Tracheal epithelial cell (primary cell): ENCODE measurements at places on chromosomes 7 and 10. TPM values are rescaled to one million over a fixed set of nuclear protein-coding genes. Genes with fewer than 3 reads are reported as not detected.

PTPRN2 gene
- total RNA-seq = 1.2 and 2.8 TPM in 2 replicates

SPDYE16 gene
- not detected in 2 replicates for total RNA-seq

NEUROD6 gene
- not detected in 2 replicates for total RNA-seq

FAM237B gene
- not detected in 2 replicates for total RNA-seq

PTPN12 gene
- 33.5 and 43.6 TPM in 2 replicates for total RNA-seq

ZC3HAV1 gene
- 15.4 and 20.5 TPM in 2 replicates for total RNA-seq

RBM17 gene
- total RNA-seq = 21.5 and 28.7 TPM in 2 replicates

SFRP4 gene
- total RNA-seq = under 0.01 TPM in 1 of 2 replicates, not detected in the other

DDIT4 gene
- 2,032 and 2,091 TPM in 2 replicates for total RNA-seq

HOGA1 gene
- total RNA-seq = 0.21 and 25.5 TPM in 2 replicates

NHLRC2 gene
- 7.2 and 12.8 TPM in 2 replicates for total RNA-seq

ATP5MK gene
- 240 and 313 TPM in 2 replicates for total RNA-seq

SLC16A12 gene
- total RNA-seq = under 0.01 and 3.6 TPM in 2 replicates

ANKRD61 gene
- total RNA-seq = 0.21 and 0.48 TPM in 2 replicates

EBF3 gene
- total RNA-seq = not detected in 2 replicates

UTF1 gene
- not detected in 2 replicates for total RNA-seq

WIPF3 gene
- under 0.01 and 0.21 TPM in 2 replicates for total RNA-seq
